ENCODE measurements at places on chromosomes 3 and 15.

- DNase-seq, result no peak
These were observed 113.8 kb downstream of the AKAP13 start for GRCh38 chr15:85494048-85494777.

- DNase-seq, result no peak
These were observed 51.8 kb upstream of the SSR3 start for GRCh38 chr3:156606729-156607128.

DNA sequence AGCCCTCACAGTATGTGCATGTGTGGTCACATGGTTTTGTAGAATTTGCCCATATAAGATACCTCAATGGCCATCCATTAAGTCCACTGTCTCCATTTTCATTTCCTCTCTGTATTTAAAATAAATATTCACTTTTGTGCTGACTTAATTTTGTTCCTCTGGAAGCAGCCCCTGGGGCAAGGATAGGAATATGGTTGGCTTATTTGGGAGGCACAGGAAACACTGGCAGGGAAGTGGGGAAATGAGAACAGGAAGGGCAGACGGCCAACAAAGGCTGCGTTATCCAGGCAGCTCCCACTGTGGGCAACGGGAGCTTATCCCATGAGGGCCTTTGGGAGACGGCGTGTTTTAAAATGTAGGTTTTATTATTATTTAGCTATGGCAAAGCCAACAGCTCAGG, 148.6 kb downstream of the SHQ1 start:
- no peak for DNase-seq

DNA sequence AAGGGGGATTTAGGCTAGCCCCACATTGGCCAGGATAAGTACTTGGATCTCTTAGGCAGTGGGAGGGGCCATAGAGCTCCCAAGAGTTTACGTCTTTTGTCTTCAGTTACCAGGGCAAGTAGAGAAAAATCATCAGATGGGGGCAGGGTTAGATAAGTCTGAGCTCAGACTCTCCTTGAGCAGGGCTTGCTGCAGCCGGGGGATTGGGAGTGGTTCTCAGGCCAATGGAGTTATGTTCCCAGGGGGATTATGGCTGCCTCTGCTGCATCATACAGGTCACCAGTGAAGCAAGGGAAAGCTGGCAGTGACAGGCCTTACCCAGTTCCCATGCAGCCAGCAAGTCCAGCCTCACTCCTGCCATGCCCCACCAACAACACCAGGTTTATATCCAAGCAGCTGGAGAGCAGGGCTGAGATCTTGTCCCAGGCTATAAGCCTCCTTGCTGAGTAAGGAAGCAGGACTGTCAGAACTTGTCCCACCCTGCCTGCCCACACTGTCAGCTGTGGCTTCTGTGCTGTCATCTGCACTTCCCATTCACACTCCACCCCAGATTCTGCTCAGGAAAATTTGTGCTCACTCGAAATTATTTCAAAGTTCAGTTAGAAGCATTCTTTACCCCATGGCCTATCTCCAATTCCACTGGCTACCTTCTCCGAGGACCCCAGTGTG, 215.3 kb downstream of the FAM43A start:
- no peak for DNase-seq

GRCh38 chr15:89165677-89166076, 55.7 kb downstream of the RLBP1 start:
- no peak for DNase-seq

DNA sequence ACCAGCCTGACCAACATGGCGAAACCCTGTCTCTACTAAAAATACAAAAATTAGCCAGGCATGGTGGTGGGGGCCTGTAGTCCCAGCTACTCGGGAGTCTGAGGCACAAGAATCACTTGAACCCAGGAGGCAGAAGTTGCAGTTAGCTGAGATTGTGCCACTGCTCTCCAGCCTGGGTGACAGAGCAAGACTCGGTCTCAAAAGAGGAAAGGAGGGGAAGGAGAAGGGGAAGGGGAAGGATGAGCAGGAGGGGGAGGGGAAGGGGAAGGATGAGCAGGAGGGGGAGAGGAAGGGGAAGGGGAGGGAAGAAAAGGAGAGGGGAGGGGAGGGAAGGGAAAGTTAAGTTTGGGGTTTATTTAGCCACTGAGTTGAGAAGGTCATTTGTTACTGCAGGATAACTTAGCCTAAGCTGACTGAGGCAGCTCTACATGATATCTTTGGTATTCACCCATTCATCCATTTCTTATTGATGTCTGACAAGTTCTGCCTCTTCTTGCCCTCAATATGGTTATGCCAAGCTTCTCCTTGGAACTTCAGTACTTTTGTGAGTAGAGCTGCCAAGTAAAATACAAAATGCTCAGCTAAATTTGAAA, 15.9 kb upstream of the ABHD2 start:
- DNase-seq, result no peak

GRCh38 chr3:119323723-119324085, 29.5 kb downstream of the ARHGAP31 start:
- DNase-seq, result no peak

- DNase-seq, result peak; percentile 3
These were observed 265.2 kb upstream of the PROK2 start for GRCh38 chr3:72050048-72050632.

GRCh38 chr15:68213991-68214837, 9.1 kb upstream of the CALML4 start:
- DNase-seq, result no peak

- no peak for DNase-seq
These were observed 38.2 kb upstream of the BNC1 start for GRCh38 chr15:83322691-83323090.

DNA sequence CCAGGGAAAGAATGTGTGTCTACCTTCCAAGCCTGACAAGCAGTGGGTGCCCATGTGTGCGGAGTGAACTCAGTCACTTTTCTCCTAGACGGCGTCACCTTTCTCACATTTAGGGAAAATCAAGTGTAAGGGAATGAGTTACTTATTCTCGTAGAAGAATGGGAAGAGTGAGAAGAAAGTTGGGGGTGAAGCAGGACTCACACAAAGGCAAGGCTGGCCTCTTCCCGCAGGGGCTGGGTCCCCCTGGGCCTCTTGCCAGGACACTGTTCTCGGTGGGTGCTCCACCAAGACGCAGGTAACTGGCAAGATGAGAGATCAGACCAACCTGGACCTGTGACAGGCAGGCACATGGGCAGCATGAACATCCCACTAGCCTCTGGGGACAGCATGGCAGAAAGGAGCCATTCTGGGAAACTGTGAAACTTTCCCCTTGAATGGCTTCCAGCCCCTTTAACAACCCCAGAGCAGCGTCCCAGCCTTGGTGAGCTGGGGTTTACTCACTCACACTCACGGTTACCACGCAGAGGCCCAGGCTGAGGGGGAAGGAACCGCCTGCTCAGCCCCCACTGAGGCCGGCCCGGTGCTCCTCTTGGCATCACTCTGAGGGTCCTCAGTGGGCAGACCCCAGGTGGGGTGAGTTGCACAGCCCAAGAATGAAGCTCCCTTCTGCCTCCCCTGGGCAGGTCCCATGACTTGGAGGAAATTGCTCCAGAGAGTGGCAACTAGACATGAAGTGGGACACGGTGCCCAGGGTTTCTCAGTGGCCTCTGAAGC, 15.0 kb upstream of the SRP14 start:
- no peak for DNase-seq

GRCh38 chr15:73881579-73882320, 8.4 kb downstream of the TBC1D21 start:
- DNase-seq, result no peak

- DNase-seq, result no peak
These were observed 400.4 kb upstream of the THBS1 start for GRCh38 chr15:39180483-39180933.

- no peak for DNase-seq
These were observed 156.2 kb downstream of the ZMAT3 start for GRCh38 chr3:178915365-178915764.

GRCh38 chr15:81547521-81548132, 173.6 kb upstream of the TMC3 start:
- no peak for DNase-seq

DNA sequence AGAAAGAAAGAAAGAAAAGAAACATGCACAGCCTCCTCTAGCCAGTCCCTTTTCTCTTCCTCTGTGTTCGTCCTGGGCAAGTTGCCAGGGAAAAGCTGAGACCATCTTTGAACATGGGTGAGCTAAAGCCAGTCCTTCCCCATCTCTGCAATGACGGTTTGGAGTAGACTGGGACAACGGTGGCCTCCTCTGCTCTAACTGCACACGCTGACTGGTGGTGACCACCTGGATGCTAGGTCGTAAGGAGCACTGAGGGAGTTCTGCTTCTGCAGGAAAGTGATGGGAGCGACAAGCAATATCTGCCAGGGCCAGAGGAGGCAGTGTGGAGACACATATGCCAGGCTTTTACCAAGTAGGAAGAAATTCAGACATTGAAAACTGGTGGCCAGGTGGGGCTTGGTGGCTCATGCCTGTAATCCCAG, 111.7 kb downstream of the NUP210 start:
- DNase-seq, result no peak

DNA sequence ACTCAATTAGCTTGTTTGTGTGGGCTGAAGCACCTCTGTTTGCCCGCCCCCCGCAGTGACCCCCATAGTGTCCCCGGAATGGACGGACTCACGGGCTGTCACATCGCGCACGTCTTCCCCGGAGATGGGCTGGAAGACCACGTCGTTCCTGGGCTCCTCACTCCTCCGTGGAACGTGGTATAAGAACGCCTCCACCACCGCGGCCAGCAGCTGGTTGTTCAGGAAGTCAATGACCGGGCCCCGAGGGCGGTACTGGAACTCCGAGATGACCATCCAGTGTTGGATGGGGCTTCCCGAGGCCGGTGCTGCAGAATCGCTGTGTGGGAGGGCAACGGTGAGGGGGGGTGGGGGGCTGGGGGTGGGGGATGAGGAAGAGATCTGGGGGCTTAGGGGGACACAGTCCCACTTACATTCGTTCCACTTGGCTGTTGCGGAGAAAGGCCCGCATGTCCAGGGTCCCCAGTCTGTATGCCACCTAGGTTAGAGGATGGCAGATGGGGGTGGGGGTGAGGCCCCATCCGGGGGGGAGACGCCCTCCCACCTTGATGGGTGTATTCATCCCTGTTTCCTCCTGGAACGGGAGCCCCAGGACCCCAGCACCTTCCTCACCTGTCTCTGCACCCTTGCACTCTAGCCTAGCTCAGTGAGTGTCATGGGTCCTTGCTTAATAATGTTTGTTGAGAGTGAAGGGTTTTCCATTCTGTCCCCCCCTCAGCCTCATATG, 30.2 kb downstream of the MUC20 start:
- DNase-seq, result no peak

DNA sequence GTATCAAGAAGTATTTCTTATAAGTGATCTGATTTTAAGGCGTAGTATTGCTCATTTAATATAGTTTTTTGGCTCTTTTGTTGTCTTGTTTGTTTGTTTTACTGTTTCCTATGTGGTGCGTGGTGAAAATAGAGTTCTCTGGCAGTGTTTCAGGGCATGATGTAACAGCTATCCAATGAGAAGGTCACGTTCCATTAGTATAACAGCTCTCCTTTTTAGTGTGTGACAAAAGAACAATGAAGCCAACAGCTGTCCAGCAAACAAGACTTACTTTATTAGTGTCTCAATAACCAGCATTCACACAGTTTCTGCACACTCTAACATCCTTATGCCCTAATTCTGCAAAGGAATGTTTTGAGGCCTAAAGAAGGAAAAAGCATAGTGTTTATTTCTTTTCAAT, 127.9 kb downstream of the SLC25A26 start:
- no peak for DNase-seq

- DNase-seq, result no peak
These were observed 21.7 kb downstream of the XYLB start for GRCh38 chr3:38368238-38368637.

- no peak for DNase-seq
These were observed 339.7 kb upstream of the RASGRP1 start for GRCh38 chr15:38904298-38904697.

DNA sequence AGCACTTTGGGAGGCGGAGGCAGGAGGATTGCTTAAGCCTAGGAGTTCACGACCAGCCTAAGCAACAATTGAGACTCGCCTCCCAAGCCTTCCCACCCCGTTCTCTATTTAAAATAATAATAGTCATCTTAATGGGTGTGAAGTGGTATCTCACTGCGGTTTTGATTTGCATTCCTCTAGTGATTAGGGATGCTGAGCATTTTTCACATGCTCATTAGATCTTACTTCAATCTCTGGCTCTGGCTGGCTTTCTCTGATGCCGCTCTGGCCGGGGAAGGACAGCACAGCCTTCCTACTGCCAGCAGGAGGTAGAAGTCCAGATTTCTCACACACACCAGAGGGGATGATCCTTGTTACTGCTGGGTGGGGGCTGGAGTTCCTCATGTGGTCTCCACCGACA, 7.4 kb upstream of the EIF4A2 start:
- no peak for DNase-seq

- no peak for DNase-seq
These were observed 25.7 kb upstream of the MYRIP start for GRCh38 chr3:39783680-39784079.

- no peak for DNase-seq
These were observed 47.2 kb downstream of the THBS1 start for GRCh38 chr15:39628144-39628508.

DNA sequence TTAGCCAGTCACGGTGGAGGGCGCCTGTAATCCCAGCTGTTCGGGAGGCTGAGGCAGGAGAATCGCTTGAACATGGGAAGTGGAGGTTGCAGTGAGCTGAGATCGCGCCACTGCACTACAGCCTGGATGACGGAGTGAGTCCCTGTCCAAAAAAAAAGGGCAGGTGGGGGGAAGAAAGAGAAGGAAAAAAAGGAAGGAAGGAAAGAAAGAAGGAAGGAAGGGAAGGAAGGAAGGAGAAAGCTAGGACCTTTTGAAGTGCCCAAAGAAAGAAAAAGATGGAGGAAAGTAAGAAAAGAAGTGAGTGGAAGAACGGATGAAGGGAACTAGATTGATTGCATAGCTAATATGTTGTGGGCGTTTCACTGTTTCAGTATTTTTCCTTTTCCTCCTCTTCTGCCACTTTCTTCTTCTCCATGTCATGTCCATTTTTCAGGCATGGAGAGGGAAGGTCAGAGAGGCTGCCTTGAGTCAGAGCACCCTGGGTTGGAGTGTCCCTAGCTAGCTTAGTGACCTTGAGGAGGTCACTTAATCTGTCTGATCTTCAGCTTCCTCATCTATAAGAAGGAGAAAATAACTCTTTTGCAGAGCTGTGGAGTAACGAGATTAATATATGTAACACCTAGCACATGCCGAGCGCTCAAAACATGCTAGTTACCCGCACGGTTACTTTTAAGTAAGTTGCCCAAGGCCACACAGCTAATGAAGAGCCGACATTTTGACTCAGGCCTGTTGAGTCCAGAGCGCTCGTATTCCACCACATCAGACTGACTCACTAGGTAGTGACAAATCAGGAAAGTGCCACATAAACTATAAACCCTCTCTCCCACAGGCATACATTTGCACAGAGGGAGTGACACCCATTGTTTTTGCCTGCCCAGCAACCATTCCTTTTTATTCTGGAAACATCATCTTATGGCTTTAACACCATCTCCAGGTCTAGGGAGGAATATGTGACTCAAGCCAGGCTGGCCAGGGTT, 42.2 kb downstream of the BHLHE40 start:
- DNase-seq, result no peak

- DNase-seq, result no peak
These were observed 45.2 kb upstream of the SYNPR start for GRCh38 chr3:63232764-63233396.

- DNase-seq, result no peak
These were observed 379.3 kb upstream of the CBLB start for GRCh38 chr3:106247902-106248684.

GRCh38 chr3:192880313-192880712, 37.3 kb downstream of the MB21D2 start:
- no peak for DNase-seq
